ENCODE measurements at places on chromosomes 5 and 9.

- no peak for DNase-seq
Measured at GRCh38 chr5:174175716-174176268, 130.3 kb downstream of the NSG2 start.

DNA sequence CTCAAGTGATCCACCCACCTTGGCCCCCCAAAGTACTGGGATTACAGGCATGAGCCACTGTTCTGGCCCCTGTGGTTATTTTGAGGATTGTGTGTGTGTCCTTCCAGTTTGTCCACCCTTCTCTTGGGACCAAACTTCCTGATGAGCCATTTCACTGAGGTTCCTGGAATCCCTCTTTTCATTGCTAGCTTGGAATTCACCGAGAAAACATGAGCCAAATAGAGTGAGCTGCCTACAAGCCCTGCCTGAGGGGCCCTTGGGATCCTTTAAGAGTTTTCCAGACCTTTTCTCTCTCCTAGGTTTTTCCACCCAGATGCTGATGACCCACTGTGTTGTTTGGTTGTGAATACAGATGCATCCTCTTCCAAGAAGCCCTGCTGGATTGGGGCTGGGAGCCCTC is 13.2 kb upstream of the KIF12 start:
- no peak for DNase-seq

DNA sequence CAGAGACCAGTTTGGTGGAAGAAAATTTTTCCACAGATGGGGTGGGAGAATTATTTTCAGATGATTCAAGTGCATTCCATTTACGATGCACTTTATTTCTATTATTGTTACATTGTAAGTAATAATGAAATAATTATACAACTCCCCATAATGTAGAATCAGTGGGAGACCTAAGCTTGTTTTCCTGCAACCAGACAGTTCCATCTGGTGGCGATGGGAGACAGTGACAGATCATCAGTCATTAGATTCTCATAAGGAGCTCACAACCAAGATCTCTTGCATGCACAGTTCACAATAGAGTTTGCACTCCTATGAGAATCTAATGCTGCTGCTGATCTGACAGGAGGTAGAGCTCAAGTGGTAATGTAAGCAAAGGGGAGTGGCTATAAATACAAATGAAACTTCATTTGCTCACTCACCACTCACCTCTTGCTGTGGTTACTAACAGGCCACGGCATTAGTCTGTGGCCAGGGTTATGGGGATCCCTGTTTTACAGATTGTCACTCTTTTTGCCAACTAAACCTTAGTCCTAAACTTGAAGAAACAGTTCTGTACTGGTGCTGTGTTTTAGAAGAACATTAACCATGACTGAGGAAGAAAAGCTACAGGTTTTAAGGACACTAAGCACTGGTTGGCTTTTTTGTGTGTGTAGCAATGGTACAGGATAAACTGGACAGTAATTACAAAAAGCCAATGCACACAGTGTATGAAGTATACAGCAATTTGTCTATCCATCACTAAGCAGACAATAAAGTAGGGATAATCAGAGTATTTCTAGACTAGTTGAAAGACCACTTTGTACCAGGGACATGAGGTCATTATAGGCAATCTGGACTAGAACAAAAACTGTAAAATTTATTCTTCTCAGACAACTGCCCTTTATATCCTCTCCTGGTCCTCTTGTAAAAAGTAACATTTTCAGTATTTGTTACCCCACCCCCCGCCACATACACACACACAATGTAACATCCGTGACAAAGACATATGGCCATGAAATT is 9.9 kb downstream of the TMEM232 start:
- DNase-seq: no peak

DNA sequence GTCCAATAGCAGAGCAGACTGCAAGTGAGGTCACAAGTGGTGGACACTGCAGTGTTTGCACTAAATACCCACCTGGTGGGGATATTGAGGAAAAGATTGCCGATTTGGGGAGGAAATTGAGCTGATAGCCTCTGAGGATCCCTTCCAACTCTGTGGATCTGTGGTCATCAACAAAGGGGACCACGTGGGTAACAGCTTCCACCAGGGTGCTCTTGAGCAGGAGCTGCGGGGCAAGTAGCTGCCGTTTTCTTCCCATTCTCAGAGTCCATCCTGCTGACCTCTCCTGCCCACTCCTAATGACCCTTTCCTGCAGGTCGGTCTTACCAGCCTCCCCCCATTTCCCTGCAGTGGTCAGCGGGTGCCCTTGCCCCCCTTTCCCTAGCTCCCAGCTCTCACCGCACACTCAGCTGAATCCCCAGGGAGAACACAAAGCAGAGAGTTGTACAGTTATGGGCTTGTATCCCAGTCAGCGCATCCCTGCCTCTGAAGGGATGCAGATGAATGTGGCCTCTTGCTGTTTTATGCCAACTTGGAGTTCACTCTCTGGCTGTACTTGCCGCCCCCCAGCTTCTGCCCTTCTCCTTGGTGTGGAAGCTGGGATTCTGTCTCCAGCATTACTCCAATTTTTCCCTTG is 18.0 kb downstream of the DAPK1 start:
- no peak for DNase-seq

DNA sequence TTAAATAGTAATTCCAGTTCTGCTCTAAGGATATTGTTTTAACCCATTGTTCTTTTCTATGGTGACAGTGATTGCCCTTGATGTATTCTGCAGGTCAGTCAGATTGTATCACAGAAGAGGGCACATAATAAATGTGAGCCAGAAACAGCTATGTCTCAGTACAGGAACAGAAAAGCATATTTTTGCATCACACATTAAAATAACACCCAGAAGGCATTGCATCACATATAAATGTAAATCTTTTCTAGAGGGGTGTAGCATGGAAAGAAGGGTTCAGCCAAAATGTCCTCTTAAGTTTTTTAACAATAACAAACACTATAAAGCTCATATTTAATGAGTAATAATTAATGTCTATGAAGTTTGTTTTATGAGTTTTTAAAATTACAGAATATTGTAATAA is 30.0 kb downstream of the ZCCHC7 start:
- no peak for DNase-seq

- DNase-seq: no peak
Measured at GRCh38 chr5:3317051-3317795, 278.4 kb upstream of the IRX1 start.

GRCh38 chr9:70061776-70062175 is 18.1 kb downstream of the MAMDC2 start:
- DNase-seq: peak; percentile 84

DNA sequence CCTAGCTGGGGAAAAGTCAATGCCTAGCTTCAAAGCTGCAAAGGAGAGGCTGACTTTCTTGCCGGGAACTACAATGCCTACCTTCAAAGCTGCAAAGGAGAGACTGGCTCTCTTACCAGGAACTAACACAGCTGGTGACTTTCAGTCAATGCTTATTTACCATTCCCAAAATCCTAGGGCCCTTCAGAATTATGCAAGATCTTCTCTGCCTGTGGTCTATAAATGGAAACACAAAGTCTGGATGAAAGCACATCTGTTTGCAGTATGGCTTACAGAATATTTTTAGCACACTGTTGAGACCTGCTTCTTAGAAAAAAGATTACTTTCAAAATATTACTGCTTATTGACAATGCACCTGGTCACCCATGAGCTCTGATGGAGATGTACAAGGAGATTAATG is 259.4 kb downstream of the PLK2 start:
- no peak for DNase-seq

DNA sequence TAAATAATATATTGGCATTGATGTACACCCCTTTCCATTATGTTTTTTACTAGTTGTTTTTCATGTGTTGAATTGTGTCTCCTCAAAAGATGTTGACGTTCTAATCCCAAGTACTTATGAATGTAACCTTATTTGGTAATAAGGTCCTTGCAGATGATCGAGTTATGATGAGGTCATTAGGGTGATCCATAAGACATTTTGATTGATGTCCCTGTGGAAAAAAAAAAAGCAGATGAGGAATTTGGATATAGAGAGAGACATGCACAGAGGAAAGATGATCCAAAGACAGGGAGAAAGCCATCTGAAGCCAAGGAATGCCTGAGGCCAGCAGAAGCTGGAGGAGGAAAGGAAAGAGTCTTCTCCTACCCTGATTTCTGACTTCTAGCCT is 632.7 kb downstream of the TLR4 start:
- peak; percentile 26 for DNase-seq

- DNase-seq: no peak
Measured at GRCh38 chr5:177176175-177176711, 42.7 kb downstream of the NSD1 start.

DNA sequence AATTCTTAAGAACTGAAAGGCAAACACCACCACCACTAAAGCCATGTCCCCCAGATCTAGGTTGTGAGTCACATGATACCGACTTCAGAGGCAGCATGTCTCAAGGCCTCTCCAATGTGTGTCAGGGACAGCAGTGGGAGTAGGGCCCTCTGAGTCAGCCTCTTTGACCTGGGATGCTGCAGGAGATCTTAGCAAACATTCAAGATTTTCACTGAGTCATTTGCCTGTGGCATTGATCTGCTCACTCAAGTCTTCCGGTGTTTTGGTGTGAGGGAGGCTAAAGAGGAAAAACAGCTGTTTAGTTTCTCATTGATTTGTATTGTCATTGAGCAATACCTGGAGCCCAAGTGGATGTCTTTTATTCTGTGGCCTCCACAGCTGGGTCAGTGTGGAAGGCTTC is 36.1 kb downstream of the TMC1 start:
- peak; percentile 97 for DNase-seq

DNA sequence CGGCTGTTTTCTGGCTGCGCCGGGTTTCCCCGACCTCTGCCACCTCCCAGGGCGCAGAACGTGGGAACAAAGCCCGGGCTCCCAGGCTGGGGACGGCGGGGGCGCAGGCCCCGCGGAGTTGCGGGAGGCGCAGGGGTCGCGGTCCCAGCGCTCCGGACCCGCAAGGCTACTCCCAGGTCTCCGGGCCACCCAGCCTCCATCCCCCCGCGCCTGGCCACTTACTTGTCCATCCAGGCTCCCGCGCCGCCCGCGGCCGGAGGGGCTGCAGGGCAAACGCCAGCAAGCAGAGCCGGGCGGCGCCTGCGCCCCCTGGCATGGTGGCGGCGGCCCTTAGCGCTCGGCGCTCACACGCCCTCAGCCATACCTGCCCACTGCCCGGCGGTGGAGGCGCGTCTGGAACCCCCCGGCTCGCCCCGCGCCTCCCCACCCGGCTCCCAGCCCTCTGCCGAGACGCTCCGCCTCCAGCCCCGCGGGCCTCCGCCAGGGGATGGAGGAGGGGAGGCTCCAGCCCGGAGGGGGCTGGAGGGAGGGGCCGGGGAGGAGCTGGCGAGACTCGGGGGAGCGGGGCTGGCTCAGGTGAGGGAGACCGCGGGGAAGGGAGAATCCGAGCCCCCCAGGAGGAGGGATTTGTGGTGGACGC is at the start of gene ADAM19:
Gene ADAM19, minus strand, starts transcription at position 395 of the 640 bp plus-strand sequence. Its CDS starts 79 bp downstream, at position 316.
- peak; percentile 42 for DNase-seq

DNA sequence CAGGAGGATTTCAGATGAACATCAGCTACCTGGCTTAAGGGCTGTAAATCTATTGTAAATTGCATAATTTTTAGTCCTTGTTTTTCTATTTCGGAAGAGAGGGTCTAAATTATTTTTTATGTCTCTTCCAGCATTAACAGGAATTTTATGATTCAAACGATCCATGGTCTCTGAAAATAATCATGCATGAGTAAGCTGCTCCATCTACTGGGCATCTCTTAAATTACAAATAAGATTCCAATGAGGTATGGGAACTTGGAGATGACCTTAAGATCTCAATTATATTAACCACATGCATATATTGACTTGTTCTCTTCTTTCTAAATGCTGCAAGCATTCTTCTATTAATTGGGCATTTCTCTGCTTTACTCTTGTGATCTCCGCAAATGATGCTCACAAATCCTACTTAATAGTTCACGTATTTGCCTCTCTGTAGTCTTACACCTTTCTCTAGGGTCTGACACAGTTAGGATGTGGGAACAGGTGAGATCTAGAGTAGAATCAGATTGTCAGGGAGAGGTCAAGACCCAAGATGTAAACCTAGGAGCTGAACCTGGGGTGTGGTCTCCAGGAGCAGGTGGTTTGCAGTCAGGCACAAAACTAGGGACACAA is 86.9 kb downstream of the NUDT12 start:
- DNase-seq: peak; percentile 66

GRCh38 chr9:26947736-26948135 is 694 bp upstream of the PLAA start:
- DNase-seq: no peak

- DNase-seq: no peak
Measured at GRCh38 chr5:72295539-72295938, 24.5 kb downstream of the MRPS27 start.

- no peak for DNase-seq
Measured at GRCh38 chr5:68499987-68500386, 284.4 kb downstream of the PIK3R1 start.

DNA sequence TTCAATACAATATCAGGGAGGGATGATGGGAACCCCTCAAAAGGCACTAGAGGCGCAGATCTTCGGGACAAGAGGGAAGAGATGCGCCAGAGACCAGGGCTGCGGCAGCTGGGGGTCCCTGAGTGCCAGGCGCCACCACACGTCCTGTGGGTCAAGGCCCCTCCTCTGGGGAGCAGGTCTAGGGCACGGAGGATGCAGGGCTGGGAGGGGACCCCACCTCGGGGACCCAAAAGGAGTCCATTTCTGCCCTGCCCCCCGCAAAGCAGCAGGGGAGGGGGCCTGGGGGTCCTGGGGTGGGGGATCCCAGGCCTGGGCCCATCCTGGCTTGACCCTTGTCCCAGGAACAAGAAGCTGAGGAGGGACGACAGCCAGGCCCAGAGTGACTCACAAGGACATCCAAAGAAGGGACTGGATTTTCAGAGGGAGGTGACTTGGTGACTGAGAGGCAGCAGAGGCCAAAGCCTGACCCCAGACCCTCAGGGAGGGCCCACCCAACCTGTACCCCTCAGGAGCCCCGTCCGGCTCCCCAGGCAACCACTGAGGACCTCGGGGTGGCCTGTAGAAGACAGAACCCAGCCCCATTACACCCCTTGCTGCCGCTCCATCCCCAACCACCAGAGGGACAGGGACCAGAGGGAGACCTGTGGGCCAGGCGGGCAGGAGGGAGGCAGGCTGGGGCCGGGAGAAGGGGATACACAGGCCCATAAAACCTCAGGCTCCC is 54.2 kb downstream of the LRSAM1 start:
- no peak for DNase-seq

DNA sequence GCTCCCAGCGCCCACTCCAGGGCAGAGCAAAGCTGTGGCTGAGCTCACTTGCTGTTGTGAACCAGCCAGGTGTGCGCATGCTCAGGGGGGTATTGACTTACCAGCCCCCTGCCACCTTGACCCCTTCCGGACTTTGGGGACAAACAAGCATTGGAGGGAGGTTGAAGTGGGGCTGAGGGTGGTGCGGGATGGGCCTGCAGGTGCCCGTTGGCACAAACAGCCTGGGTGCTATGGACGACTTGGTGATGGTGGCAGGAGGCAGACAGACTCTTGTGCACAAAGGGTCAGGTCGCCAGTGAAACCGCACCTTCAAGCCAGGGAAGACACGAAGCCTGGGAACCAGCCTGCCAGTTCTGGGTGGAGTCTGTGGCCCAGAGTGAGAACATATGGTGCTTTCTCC is 858.5 kb upstream of the PTPRD start:
- no peak for DNase-seq

DNA sequence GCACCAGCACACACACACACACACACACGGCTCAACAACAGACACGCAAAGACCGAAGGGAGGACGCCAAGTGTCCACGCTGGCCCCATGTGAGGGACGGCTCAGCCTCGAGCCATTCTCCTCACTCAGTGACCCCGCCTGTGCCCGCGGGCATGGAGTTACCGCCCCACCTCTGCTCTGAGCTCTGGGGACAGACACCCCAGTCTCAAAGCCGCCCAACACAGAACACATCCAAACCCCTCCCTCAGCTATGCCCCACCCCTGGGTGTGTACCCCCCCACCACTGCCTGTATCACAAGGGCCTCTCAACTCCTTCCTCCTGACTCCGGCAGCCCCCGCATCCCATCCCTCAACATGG is 81.2 kb downstream of the CAMSAP1 start:
- no peak for DNase-seq

Data from kidney tubule cell (primary cell).